ENCODE measurements at places on chromosomes 11 and 22. TPM values are rescaled to one million over a fixed set of nuclear protein-coding genes. Genes with fewer than 3 reads are reported as not detected.

- no peak for DNase-seq
These were observed 487 bp upstream of the LIPT2 start for GRCh38 chr11:74493791-74494630.

GRCh38 chr11:47468598-47469214, 19.8 kb upstream of the RAPSN start:
- DNase-seq, result peak; percentile 16

- DNase-seq, result no peak
These were observed 133.5 kb downstream of the CD44 start for GRCh38 chr11:35272391-35272902.

GRCh38 chr11:121059605-121060004, 35.7 kb downstream of the TBCEL start:
- no peak for DNase-seq

DNA sequence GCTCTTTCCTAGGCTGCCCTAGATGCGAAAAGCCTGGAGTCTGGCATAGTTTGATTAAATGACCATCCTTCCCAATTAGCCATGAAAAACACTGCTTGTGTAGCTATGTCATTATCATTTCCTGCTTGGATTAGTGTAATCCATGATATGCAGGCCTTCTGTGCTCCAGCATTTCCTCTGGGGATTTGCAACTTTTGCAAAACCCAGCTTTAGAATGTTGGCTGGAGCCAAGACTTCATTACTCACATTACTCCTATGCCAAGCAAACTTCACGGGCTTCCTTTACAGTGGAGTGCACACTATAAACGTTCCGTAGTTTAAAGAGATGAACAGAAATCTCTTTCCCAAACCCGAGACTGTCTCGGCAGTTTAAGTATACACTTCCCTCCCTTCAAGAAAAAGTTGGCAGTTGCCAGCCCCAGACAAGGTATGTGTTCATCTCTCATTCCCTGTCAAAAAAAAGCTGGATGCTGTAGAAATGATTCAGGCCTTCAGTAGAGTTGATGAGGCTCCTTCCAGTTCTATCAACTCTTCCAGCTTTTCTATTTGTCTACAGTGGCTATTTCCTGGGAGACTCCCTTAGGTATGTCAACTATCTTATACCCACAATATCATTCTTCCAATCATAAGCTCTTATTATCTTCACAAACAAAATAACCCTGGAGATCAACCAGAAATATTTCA, 180.0 kb downstream of the MAML2 start:
- DNase-seq, result no peak

The SLC35E4 gene
- polyA plus RNA-seq, result 1.6 TPM

The BTG4 gene
- not detected for polyA plus RNA-seq

The GDPD4 gene
- polyA plus RNA-seq, result 0.07 TPM

- no peak for DNase-seq
These were observed 20.2 kb downstream of the ST3GAL4 start for GRCh38 chr11:126375726-126376125.

The MS4A15 gene
- not detected for polyA plus RNA-seq
